ENCODE measurements at places on chromosomes 2 and 18.

DNA sequence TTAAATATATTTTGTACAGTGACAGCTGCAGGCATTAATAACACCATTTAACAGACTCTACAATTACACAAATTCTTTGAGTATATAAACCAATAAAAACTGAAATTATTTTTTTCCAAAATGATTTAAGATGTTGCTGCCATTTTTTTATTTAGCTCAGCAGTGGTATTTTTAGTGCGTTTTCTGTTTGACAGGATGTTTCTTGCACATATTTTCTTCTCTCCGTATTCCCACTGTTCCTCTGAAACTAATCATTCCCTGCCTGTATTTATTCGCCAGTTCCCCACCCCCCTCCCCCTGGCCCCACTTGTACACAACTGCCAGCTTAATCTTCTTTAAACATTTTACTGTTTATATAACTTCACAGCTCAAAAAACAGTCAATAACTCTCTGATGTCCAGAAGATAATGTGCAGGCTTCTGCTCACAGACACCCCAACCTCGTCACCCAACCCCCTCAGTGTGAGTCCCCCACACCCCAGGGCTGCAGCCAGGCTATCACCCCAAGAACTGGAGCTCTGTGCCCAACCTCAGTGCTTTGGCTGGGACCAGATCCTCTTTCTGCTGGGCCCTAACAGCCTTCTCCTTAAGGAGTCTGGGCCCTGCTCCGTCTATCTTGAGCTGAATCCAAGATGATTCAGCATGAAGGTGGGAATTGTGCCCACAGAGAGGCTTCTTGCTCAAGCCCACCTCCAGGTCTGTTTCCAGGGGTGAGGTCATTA, 41.6 kb upstream of the MAP4K4 start:
- no peaks in the 10 kb centered on the region for H3K4me1 ChIP-seq
- no peak overlapping the region for H3K4me3 ChIP-seq
- no peak overlapping the region for H3K27ac ChIP-seq
- H3K36me3 ChIP-seq, result no peaks in the 10 kb centered on the region

- H3K36me3 ChIP-seq, result no peaks in the 10 kb centered on the region
- peak; percentile 63 for DNase-seq
- peaks cover 24% of the 10 kb centered on the region for H3K4me1 ChIP-seq
- H3K4me3 ChIP-seq, result peak overlapping the region; percentile 16
Observed at GRCh38 chr2:231666171-231667095, 41.9 kb upstream of the PTMA start.

GRCh38 chr2:23602116-23602515, 217.1 kb downstream of the KLHL29 start:
- no peak overlapping the region for H3K4me3 ChIP-seq
- no peaks in the 10 kb centered on the region for H3K4me1 ChIP-seq
- no peak for DNase-seq

GRCh38 chr18:2913398-2914005, 66.7 kb downstream of the EMILIN2 start:
- H3K27me3 ChIP-seq, result no peaks in the 10 kb centered on the region
- H3K36me3 ChIP-seq, result peaks cover 12% of the 10 kb centered on the region
- DNase-seq, result no peak
- peaks cover 18% of the 10 kb centered on the region for H3K4me1 ChIP-seq
- no peak overlapping the region for H3K27ac ChIP-seq
- no peak overlapping the region for H3K4me3 ChIP-seq

DNA sequence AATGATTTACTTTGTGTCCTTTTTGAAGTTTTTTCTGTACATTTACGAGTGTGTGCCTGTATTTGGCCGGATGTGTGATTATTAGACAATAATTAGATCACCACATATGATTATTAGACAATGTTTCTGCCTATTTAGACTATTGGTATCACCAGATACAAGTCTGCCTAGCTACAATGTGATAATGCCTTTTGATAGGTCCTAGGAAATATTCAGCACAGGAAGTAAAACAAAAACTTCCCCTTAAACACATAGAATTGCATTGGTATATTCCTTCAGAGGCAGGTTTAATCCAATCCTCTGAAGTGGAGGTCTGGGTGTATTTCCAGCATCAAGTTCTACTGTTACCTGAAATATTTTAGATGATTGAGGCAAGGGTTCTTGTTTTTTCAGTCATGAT, 275.1 kb downstream of the TGIF1 start:
- no peak overlapping the region for H3K4me3 ChIP-seq
- no peaks in the 10 kb centered on the region for H3K36me3 ChIP-seq
- peaks cover 9% of the 10 kb centered on the region for H3K4me1 ChIP-seq
- DNase-seq, result no peak
- no peak overlapping the region for H3K27ac ChIP-seq
- no peaks in the 10 kb centered on the region for H3K27me3 ChIP-seq

- H3K27ac ChIP-seq, result no peak overlapping the region
- H3K27me3 ChIP-seq, result peaks cover 2% of the 10 kb centered on the region
- H3K4me1 ChIP-seq, result no peaks in the 10 kb centered on the region
- H3K36me3 ChIP-seq, result no peaks in the 10 kb centered on the region
- no peak for DNase-seq
- H3K4me3 ChIP-seq, result no peak overlapping the region
Observed at GRCh38 chr2:20242727-20243377, 17.9 kb upstream of the SDC1 start.

GRCh38 chr2:240174496-240174895, 34.0 kb upstream of the OTOS start:
- no peak overlapping the region for H3K4me3 ChIP-seq
- H3K27ac ChIP-seq, result no peak overlapping the region
- no peaks in the 10 kb centered on the region for H3K4me1 ChIP-seq
- no peak for DNase-seq

DNA sequence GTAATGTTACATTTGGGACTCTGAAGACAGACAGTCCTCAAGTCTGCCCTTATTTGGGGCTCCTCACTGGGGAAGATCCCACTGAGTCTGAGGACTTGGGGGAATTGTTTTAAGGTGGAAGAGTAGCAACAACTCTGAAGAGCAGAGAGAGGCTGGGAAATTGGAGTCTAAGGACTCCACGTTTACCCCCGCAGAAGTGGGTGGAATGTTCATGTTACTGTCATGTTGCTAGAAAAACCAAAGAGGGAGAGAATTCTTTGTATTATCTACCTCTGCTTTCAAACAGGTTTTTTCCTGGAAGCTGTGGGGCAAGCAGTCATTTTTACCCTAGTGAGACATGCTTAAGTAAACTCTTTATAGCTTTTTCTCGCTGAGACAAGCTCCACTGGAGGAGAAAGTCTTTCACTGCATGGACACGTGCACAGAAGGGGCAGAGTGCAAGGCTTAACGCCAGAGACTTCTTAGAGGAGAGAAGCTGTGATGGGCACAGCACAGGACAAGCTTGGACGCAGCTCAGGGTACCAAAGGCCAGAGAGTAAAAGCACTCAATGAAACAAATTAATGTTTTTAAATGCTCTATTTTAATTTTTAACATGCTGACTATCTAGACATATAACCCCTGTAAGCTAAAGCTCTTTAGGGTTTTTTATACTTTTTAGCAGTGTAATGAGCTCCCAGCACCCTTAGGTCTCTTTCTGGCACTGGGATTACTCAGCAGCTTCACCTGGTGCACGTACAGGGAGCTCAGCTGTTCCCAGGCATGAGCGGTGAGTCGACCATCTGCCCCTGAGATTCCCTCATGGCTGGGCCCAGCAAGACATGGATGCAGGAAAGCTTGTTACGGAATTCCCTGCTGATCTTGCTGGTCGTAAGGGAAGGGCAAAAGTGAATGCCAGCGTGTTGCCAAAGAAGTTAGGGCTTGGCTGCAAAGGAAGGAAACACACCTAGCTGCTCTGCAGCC, 54.5 kb upstream of the BIN1 start:
- no peak for DNase-seq
- H3K4me1 ChIP-seq, result no peaks in the 10 kb centered on the region
- no peaks in the 10 kb centered on the region for H3K27me3 ChIP-seq
- no peaks in the 10 kb centered on the region for H3K36me3 ChIP-seq
- no peak overlapping the region for H3K27ac ChIP-seq

GRCh38 chr2:236656721-236657120, 87.1 kb downstream of the ACKR3 start:
- no peak overlapping the region for H3K4me3 ChIP-seq
- DNase-seq, result no peak
- no peaks in the 10 kb centered on the region for H3K27me3 ChIP-seq
- no peak overlapping the region for H3K27ac ChIP-seq

GRCh38 chr2:235595422-235596010, 101.7 kb downstream of the AGAP1 start:
- H3K27ac ChIP-seq, result no peak overlapping the region
- H3K4me1 ChIP-seq, result peaks cover 3% of the 10 kb centered on the region
- no peaks in the 10 kb centered on the region for H3K36me3 ChIP-seq
- H3K4me3 ChIP-seq, result no peak overlapping the region

- no peak overlapping the region for H3K27ac ChIP-seq
- no peak overlapping the region for H3K4me3 ChIP-seq
- H3K36me3 ChIP-seq, result no peaks in the 10 kb centered on the region
- no peak for DNase-seq
- no peaks in the 10 kb centered on the region for H3K4me1 ChIP-seq
Observed at GRCh38 chr18:43692099-43692690, 414.9 kb upstream of the SYT4 start.

DNA sequence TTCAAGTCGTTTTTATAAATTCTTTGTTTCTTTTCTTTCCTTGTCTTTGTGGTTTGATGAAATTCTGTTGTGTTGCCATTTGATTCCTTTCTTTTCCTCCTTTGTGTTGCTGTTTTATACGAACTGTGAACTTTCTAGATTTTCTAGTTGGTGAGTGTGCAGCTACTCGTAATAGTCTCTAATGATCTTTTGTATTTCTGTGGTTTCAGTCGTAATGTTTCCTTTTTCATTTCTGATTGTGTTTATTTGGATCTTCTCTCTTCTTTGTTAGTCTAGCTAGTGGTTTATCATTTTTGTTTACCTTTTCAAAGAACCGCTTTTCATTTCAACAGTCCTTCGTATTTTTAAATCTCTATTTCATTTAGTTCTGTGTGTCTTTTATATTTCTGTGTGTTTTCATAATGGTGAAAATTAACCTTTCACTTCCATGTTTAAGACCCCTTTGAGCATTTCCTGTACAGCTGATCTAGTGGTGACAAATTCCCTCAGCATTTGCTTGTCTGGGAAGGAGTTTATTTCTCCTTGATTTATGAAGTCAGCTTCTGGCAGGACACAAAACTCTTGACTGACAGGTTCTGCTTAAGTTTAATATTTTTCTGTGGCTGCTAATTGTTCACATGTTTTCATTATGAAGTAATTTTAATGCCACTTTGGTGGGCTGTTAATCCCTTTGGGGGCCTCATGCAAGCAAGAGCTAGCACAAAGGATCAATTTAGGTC, 16.2 kb upstream of the MALT1 start:
- no peak for DNase-seq
- no peak overlapping the region for H3K27ac ChIP-seq
- no peak overlapping the region for H3K4me3 ChIP-seq

Measured in endothelial cell of umbilical vein (primary cell).